Chondrocyte (in vitro differentiated cells): ENCODE measurements at places on chromosomes 3 and 15. TPM values are rescaled to one million over a fixed set of nuclear protein-coding genes. Genes with fewer than 3 reads are reported as not detected.
A peak's percentile ranks its signal among the peaks of the same experiment; 100 is the strongest.

GRCh38 chr3:16476636-16477035, 36.9 kb downstream of the RFTN1 start:
- DNase-seq = no peak

The GADL1 gene
- not detected in 3 replicates for total RNA-seq

GRCh38 chr3:108461661-108462111, 48.7 kb downstream of the MYH15 start:
- no peak for DNase-seq

The TTLL13 gene
- 0.69 TPM in 1 of 3 replicates, not detected in the others for total RNA-seq

DNA sequence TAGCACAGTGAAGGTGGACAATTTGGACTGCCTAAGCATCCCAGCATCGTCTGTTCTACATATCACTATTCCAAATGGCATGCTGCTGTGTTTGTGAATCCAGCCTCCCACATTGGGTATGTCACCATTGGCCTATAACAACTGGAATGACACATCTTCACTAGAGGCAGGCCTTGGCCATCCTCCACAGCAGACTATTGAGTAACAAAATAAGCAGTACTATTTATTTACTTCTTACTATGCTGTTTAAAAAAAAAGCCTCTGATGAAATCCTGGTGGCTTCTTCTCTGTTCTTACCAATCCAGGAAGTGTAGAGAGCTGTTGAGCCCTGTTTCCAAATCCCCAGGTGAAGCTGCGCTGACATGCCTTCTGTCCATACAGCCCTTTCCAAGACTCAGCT, 30.6 kb upstream of the CERS3 start:
- no peak for DNase-seq

DNA sequence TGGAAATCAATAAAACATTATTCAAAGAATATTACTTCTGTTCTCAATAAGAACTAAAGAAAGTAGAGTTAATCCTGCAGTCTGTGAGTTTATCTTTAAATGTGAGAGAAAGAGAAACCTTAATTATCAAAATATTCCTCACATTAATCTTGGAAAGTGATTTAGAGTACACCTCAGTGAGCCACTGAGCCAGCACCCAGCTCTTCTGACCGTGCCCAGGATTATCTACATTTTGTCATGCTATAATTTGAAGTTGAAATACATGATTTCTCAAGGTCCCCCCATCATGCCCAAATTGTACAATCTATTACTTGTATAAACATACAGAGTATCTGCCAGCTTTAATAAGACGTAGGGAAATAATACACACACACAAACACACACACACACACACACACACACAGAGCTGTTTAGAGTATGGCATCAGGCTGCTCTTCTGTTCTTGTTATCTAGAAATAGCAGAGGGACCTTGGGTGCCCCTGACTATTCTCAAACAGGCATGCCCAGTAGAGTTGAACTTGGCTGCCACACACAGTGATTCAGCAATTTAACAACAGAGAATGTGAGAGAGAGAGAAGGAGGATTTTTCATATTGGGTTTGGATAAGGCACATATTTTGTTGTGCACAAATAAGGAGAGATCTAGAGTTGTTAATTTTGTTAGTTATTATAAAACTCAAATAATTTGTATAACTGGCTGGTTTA, 74.4 kb downstream of the P2RY1 start:
- no peak for DNase-seq

DNA sequence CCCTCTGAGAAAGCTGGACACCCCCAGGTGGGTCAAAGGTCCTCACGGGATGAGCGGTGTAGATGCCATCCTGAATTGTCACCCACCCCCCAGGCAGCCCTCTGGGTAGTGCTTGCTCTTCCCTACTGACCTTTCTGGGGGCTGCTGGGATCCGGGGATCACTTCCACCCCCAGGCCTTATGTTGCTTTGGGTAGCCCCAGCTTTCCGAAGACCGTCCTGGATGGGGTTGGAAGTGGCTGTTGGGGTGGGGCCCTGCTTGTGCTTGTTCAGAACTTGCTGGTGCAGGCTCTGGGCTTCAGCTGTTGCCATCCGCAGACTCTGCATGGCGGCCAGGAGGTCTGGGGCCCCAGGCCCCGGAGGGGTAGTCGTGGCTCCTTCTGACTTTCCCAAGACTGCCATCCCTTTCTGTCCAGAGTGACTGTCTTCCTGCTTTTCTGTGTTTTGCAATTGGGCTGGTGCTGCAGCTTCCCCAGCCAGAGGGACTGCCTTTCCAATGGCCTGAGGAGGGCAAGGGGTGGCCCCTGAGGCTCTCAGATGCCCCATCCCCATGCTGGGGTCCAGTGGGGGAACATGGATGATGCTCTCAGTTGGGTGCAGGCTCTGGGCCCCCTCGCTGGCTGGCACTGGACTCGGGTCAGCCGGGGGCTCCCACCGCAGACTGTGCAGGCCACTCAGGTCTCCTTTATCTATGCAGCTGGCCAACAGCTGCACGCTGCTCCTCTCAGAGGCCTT, 6.3 kb downstream of the XIRP1 start:
- peak; percentile 50 for DNase-seq

The CD200 gene
- total RNA-seq = 1.7 to 1.8 TPM in 2 of 3 replicates, not detected in the other

DNA sequence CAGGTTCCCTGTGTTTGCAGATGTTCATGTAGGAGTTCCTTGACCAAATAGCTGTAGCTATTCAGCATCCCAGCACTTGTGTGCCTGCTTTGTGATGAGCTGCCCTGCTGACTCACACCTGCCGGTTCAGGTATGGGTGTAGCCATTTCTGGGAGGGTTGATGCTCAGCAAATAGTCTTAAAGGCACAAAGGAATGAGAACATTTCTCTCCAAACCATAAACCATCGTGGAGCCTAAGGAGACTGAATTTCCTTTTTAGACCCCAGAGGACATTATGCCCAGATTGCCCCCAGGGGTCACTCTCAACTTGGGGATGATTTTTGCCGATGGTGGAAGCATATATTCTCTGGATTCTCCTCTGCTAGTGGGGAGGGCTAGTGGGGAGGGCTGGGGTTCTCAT, 80.6 kb downstream of the ADAMTSL3 start:
- DNase-seq = no peak

The TMCO5A gene
- total RNA-seq = not detected in 3 replicates

GRCh38 chr15:89115547-89115946, 27.3 kb downstream of the ABHD2 start:
- DNase-seq = no peak

GRCh38 chr3:173553635-173554280, 156.2 kb downstream of the NLGN1 start:
- no peak for DNase-seq

DNA sequence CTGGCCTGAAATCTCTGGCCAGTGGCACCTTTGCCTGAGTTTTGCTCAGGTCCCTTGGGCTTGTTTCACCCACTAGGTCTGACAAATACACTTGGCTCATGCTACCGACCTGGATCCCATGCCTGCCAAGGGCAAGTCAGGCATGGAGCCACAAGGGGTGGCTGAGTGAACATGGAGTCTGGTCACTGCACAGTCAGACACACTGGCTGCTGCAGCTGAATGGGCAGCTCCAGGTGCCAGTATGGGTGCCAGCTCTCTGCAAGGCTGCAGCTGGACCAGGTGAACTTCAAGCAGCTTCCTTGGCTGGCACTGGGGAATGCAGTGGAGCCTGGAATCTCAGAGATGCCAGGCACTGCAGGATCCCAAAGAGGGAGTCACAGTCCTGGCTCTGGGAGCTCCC, 170.3 kb downstream of the NECTIN3 start:
- no peak for DNase-seq

DNA sequence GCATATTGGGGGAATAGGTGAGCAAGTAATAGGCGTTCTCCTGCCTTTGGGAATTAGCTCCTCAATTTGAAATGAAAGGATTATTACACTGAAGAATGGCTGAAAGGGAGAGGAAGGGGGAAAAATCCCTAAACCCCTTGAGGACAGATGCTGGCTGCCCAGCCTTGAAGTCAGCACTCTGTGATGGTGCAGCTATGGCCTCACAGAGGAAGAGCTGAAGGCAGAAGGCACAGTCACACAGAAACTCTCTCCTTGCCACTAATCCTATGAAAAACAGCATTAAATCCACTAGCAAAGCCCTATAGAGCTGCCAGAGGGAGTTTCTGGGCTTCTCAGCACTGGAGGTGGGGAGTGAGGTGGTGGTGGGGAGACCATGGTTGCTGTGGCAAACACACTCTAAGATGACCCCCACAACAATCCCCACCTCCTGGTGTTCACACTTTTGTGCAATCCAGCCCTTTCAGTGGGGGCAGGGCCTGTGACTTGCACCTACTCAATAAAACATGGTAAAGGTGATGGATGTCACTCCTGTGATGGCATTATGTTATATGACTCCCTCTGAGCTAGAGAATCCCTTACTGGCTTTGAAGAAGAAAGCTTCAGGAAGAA, 101.2 kb downstream of the RFTN1 start:
- no peak for DNase-seq

The CYP11A1 gene
- total RNA-seq = 0.32 to 0.54 TPM in 2 of 3 replicates, not detected in the other

The FAM107A gene
- total RNA-seq = not detected in 3 replicates

DNA sequence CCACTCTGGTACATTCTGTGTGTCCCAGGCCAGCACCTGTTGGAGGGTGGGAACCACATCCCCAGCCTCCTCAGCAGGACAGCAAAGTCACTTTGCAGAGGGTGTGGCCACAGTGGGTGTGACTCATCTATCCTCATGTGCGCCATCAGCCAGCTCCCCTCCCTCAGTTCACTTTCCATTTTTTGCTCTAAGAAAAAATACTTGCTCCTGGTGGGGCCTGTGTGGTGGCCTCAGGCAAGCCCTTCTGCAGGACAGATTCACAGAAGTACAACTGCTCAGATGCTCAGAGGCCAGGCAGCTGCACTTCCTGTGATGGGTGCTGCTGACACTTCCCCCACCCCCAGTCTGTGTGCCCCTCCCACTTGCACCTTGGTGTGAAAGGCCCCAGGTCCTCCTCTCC, 78.3 kb upstream of the ALDH1L1 start:
- no peak for DNase-seq

The C3orf62 gene
- total RNA-seq = 4.6 to 7.3 TPM (median 6.9 TPM) in 3 replicates

The MITF gene
- total RNA-seq = 4.7 to 5.7 TPM (median 5.2 TPM) in 3 replicates

DNA sequence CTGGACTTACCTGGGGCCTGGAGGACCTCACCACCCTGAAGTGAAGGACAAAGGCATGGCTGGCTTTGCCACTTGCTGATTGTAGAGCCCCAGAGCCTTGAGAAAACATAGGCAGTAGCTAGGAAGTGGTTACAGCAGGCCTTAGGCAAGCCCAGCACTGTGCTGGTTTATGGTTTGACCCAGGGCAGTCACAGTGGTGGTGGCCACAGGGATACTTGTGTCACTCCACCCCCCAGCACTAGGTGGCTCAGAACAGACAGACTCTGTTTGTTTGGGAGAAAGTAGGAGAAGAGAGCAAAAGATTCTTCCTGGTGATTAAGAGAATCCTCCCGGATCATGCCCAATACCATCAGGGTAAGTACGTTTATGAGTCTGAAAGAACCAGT, 13.2 kb upstream of the COL8A1 start:
- no peak for DNase-seq

DNA sequence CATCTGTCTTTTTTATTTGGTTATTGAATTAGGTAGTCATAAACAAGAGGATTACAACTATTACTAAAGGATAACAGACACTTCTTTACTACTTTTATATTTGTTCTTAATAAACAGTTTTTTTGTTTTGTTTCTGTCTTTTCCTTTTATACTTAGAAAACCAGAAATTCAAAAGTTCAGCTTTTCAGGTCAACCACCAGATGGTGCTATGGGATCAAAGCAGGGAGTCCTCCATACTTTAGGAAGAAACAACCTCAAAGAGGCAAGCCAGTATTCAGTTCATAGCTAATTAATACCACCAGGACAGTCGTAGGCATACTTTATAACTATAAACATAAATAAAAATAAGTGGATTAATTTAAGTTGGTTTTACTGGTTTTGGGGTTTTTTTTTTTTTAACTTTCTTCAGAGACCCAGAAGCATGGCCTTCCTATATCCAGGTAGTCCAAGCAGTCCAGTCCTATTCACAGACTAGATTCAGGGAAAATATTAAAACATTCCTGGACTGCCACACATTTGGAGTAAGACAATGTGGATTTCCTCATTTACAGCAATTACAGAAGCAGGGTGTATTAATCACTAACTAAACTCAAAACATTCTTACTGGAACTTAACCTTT, 16.0 kb upstream of the EID1 start:
- DNase-seq = no peak

GRCh38 chr3:1057436-1057835, 35.4 kb upstream of the CNTN6 start:
- no peak for DNase-seq

GRCh38 chr3:38843898-38844297, 27.9 kb upstream of the SCN10A start:
- no peak for DNase-seq

DNA sequence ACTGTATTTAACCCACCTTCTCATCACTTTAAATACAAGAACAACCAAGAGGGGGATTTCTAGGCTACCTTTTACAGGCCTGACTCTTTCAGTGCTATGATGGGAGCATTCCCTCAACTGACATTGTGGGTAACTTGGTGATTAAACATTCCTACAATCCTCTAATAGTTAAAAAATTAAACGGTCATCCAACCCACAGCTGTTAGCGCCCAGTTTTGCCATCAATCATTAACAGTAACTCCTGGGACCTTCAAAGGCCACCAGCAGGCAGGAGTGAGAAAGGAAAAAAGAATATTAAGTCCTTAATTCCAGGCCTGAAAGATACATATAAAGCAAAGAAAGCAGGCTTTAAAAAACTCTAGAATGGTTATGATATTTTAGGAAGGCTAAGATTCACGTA, 512.1 kb downstream of the MAGI1 start:
- DNase-seq = no peak

- no peak for DNase-seq
These were observed 8.5 kb upstream of the SLC24A5 start for GRCh38 chr15:48112242-48112641.

The IRAK2 gene
- total RNA-seq = 0.63 to 1.6 TPM (median 1.6 TPM) in 3 replicates

- no peak for DNase-seq
These were observed 18.4 kb downstream of the PRKCI start for GRCh38 chr3:170240671-170241070.

The SLC7A14 gene
- total RNA-seq = 0.02 TPM in 1 of 3 replicates, not detected in the others

GRCh38 chr3:14428087-14429033, 26.0 kb downstream of the SLC6A6 start:
- no peak for DNase-seq

The HLTF gene
- total RNA-seq = 26.4 to 30.9 TPM (median 29.8 TPM) in 3 replicates

GRCh38 chr3:29775340-29775739, 494.5 kb downstream of the RBMS3 start:
- no peak for DNase-seq

GRCh38 chr3:75395580-75396315, 268.4 kb upstream of the FRG2C start:
- no peak for DNase-seq

DNA sequence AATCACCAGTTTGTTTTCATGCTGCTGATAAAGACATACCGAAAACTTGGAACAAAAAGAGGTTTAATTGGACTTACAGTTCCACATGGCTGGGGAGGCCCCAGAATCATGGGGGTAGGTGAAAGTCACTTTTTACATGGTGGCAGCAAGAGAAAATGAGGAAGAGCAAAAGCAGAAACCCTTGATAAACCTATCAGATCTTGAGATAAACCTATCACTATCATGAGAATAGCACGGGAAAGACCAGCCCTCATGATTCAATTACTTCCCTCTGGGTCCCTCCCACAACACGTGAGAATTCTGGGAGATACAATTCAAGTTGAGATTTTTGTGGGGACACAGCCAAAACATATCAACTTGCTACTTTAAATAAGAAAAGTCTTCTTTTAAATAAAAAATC, 28.9 kb downstream of the CD200R1L start:
- no peak for DNase-seq
